ENCODE measurements at places on chromosomes 3 and 15. TPM values are rescaled to one million over a fixed set of nuclear protein-coding genes. Genes with fewer than 3 reads are reported as not detected.

The RYR3 gene
- total RNA-seq, result not detected

The NOX5 gene
- not detected for total RNA-seq

The STAB1 gene
- total RNA-seq, result 1.4 TPM

The TMEM212 gene
- not detected for total RNA-seq

The TJP1 gene
- 56.8 TPM for total RNA-seq

Measured in pericardium fibroblast (primary cell).